A549 (cell line): ENCODE measurements at places on chromosomes 7 and 10.
A peak's percentile ranks its signal among the peaks of the same experiment; 100 is the strongest.

GRCh38 chr10:65341323-65341925, 1584.4 kb upstream of the LRRTM3 start:
- DNase-seq: no peak

GRCh38 chr10:81248886-81249285, 626.1 kb upstream of the NRG3 start:
- no peak for DNase-seq

- no peak for DNase-seq
Observed at GRCh38 chr10:115903207-115903606, 369.8 kb downstream of the GFRA1 start.

GRCh38 chr10:23912884-23913404, 296.0 kb upstream of the KIAA1217 start:
- no peak for DNase-seq

DNA sequence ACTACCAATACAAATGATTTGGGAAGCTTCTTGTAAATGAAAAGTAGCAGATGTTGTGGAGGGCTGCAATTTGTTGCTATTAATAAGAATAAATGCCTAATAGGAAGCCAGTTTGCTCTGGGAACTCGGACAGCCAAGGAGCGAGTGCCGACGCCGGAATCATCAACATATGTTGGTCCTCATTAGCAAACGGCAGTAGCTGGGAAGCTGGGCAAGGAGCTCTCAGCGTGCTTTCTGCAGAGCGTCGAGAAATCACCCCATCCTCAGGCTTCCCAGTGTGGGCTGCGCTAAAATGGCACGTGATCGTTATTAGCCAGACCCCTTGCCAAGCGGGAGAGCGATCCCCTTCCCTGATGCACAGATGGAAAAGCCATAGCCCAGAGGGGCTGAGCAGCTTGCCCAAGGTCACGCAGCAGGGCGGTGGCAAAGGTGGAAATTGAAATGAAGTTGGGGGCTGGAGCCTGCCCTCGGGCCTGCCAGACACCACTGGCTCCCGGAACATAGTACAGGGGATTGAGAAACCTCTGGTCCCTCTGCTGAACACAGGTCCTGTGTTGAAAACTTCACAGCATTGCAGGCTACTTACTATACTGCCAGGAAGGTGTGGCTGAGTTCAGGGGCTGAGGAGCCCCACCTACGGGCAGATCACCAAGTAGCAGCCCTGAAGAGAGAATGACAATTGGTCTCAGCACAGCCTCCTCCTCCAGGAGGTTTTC, 326.9 kb downstream of the PLXNA4 start:
- DNase-seq: peak; percentile 56

DNA sequence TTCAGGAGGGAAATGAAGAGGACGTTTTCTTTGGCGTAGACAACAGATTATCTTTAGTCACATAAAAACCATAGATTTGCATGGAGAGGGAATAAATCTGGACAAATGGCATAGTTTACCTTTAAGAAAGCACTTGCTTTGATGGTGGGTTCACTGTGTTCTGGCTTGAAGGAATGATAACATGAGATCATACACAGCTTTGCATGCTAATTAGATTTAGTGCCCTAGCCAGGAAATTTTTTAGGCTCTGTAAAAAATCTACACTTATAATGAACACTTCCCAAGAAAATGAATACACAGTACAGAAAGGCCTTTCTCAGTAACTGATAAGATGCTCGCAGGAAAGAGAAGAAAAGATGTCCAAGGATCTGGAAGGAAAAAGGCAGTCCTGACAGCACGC, 218.2 kb upstream of the AOAH start:
- DNase-seq: no peak

- no peak for DNase-seq
Observed at GRCh38 chr7:2870471-2870931, 26.4 kb upstream of the GNA12 start.

- DNase-seq: no peak
Observed at GRCh38 chr10:86053675-86054074, 312.9 kb downstream of the GRID1 start.

DNA sequence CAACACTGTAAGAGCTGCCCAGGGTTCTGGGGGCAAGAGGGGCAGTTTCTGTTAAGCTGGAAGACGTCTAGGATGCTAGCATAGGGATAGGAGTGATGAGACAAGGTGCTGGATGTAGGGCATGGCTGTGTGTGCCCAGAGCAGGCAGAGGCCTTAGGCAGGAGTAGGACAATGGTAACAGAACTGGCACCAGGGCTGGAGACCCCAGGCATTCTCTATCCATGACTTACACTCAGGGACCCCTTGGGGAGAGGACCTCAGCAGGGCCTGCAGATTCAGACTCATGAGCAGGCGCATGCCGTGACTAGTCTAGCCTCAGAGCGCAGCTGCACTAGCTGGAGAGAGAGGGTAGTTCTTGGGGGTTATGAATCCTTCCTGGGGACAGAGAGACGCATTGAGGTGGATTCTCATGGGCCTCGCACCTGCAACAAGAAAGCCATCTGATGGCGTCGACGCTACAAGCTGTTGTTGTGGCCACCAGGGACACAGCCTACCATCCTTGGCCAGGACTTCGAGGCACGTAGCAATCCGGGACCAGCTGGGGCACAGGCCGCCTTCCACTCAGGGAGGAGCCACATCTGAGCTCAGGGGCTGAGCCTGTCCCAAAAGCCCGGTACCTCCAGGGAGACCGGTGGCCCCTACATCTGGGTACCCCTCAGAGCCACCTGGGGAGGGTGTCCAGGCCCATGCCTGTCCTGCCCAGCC, 474.1 kb downstream of the PTPRN2 start:
- no peak for DNase-seq

- DNase-seq: no peak
Observed at GRCh38 chr10:77518241-77518909, 119.2 kb downstream of the KCNMA1 start.

GRCh38 chr10:28541717-28542365, 8.9 kb downstream of the WAC start:
- DNase-seq: no peak

DNA sequence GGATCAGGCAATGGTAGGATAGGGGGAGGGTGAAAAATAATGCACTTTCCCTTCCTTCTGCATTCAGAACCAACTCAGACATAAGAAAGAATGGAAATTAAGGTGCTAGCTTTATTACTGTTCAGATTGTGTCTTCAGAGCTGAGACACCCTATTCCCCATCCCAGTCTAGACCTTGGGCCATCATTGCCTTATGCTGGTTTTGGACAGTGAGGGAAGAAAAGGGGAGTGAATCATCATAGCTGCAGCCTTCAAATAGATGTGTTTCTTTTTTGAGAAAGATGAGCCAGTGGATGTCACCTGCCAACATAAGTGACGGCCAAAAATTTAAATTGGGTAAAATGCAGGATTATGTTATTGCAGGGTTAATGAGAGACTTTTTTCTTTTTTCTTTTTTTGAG, 27.0 kb upstream of the TOMM7 start:
- no peak for DNase-seq

DNA sequence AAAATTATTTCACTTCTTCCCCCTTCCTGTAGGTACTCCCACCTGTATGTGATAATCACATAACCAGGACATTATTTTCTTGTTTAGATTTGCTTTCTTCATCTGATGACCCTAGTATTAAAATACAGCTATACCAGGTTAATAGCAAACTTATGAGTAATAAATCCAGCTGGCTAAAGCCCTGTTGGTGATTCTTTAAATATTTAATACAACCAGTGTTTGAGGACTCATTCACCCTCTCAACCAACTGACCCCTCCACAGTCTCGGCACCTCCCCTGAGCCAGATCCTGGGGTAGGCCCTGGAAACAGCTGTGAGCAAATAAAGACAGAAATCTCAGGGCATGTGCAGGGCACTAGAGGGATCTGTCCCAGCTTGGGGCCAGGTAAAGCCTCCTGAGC, 58.5 kb downstream of the BLNK start:
- DNase-seq: no peak

DNA sequence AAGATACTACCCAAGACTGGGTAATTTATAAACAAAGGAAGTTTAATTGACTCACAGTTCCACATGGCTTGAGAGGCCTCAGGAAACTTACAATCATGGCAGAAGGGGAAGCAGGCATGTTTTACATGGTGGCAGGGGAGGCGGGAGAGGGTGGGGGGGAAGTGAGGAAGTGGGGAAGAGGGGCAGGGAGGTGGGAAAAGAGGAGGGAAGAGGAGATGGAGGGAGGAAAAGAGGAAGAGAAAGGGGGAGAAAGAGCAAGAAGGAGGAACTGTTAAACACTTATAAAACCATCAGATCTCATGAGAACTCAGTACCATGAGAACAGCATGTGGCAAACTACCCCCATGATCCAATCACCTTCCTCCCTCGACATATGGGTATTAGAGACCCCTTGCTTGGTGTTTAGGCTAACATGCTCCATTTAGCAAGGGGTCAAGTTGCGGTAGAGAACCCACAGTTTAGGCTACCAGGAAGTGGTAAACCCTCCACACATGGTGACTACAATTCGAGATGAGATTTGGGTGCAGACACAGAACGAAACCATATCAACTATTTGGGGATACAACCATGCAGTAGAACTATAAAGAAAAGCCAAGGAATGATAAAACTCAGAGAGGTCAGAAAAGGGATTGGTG, 3.5 kb upstream of the LMBR1 start:
- no peak for DNase-seq

- DNase-seq: no peak
Observed at GRCh38 chr7:117871778-117872538, 1.3 kb downstream of the CTTNBP2 start.

- no peak for DNase-seq
Observed at GRCh38 chr7:2521952-2522591, 2.5 kb downstream of the LFNG start.

DNA sequence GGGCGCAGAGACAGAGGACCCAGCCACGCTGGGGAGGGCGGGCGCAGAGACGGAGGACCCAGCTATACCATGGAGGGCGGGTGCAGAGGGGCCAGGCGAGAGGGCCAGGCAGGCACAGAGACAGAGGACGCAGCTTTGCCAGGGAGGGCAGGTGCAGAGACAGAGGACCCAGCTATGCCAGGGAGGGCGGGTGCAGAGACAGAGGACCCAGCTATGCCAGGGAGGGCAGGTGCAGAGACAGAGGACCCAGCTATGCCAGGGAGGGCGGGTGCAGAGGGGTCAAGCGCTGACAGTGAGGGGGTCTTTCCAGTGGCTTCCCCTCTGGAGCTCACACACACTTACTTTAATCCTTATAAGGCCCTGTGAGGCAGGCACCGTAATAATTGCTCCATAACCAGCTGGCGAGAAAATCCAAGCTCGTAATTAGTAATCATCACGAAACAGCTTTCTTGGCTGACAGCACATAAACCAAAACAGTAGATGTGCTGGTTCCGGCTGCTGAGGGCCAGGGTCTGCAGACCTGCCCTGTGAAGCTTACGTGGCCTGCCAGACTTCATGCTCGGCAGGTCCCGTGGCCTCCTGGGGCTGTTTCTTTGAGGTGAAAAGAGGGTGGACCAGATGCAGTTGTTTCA, 137.2 kb downstream of the VIPR2 start:
- DNase-seq: no peak

- peak; percentile 21 for DNase-seq
Observed at GRCh38 chr7:106178593-106179134, 66.6 kb upstream of the SYPL1 start.

DNA sequence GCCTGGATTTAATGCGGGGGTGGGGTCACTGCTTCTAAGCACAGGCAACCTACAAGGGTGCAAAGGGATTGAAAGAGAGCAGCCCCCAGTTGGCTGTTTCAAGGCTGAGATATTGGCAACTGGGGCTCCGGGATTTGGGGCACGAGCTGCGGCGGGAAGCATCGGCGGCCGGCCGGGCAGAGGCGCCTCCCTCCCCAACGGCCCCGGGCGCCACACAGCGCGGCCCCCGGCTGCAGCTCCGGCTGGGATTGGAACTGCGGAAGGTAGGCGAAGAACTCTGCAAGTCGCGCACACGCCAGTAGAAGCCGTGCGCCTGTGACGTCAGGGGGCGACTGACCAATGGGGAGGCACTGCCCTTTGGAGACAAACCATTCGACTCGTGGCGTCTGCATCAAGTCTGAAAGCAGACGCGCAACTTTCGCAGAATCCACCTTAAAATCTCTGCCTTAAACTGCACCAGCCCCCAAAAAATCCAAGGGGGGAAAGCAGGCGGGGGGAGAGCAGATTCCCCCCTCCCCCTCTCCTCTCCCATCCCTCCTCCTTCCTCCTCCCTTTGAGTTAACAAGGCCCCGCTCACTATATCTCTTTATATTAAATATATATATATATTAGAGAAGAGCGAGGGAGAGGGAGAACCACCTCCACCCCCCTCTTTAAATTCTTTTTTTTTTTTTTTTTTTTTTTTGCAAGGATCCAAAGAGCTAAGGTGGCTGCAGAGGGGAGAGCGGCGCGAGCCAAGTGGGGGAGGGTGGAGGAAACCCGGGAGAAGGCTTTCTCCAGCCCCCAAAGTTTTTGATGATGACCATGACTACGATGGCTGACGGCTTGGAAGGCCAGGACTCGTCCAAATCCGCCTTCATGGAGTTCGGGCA, at the start of gene DLX6:
Gene DLX6 (plus strand): TSS at position 371 of the 872 bp plus-strand sequence. CDS start 425 bp downstream, at position 796.
- peak; percentile 89 for DNase-seq

GRCh38 chr7:29013931-29014330, 55.8 kb upstream of the TRIL start:
- DNase-seq: no peak

- DNase-seq: peak; percentile 28
Observed at GRCh38 chr7:108335269-108335918, 120.8 kb downstream of the NRCAM start.

GRCh38 chr7:107972941-107973376, 30.0 kb downstream of the LAMB1 start:
- no peak for DNase-seq

DNA sequence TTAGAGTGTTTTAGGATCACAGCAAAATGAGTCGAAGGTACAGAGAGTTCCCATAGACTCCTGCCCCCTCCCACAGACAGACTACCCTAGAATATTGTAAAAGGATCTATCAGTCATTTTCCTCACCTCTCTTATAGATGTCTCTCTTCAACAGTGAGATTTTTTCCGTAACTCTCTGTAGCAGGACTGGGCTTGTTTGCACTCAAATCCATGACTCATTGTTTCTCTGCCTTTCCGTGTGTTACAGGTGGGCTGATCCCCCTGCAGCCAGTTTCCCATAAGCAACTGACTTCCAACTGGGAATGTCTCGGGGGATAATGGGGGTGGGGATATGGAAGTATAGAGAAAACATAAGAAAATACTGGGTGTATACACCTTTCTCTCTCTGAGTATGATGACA, 921.0 kb downstream of the GATA3 start:
- no peak for DNase-seq

- peak; percentile 55 for DNase-seq
Observed at GRCh38 chr7:105387508-105388355, 989 bp downstream of the SRPK2 start.

DNA sequence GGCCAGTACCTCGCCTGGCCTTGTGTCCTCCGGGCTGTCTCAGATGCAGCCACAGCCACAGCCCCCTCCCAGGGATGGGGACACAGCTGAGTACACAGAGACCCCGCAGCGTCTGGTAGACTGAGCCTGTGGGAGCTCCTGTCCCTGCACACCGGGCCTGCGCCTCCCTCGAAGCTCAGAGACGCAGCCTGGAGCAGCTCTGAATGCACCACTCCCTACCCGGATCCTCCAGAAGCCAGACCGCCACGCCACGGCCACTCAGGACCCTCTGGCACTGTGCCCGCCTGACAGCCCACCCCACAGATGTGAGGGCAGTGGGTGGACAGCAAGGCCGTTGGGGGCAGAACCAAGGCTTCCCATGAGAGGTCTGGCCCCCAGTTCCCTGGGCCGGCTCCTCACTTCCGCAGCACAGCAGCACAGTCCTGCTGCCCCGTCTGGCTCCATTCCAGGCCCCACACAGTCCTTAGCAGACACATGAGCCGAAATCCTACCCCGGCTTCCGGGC, 40.8 kb downstream of the PAPOLB start:
- no peak for DNase-seq

- DNase-seq: no peak
Observed at GRCh38 chr7:26135076-26135475, 16.9 kb upstream of the NFE2L3 start.

- DNase-seq: no peak
Observed at GRCh38 chr7:150430465-150431085, 19.9 kb upstream of the GIMAP8 start.
